ENCODE measurements at places on chromosomes 3 and 15.

GRCh38 chr3:14779069-14779685 is 39.6 kb upstream of the FGD5 start:
- DNase-seq: no peak

- DNase-seq: no peak
Observed at GRCh38 chr3:18189282-18190050, 235.7 kb downstream of the SATB1 start.

- no peak for DNase-seq
Observed at GRCh38 chr15:49236869-49237268, 66.8 kb downstream of the GALK2 start.

DNA sequence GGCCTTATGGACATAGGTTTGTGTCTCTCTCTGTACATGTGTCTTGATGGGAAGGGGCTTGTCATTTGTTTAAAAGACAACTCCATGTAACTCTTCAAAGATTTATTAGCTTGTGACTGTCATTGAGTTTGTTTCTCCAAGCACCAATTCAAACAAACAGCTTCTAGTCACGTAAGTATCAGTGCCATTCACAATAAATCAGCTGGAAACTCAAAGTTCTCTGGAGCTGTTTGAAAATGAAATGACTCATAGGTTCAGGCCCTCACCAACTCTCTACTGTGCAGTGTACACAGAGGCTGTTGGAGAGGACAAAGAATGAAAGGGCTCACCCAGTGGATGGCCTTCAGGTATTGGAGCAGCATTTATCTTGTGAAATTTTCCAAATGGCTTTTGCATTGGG is 476.3 kb downstream of the AGBL1 start:
- DNase-seq: no peak

DNA sequence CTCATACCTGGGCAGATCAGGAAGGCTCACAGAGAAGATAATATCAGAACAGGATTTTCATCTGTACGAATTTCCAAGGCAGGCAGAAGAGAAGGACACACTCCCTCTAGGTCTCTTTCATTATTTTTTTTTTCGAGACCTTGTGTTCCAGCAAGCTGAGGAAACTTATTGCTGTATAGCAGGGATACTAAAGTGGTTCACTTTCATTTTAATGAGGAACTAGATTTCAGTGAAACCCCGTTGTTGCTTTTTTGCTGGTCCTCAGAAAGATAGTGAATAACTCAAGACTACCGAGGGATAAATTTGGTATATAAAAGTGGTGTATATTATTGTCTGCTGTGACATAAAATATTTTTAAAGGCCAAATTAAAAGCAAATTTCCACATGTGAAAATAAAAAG is 24.6 kb downstream of the MEIS2 start:
- no peak for DNase-seq

GRCh38 chr3:178561239-178561638 is 25.0 kb downstream of the KCNMB2 start:
- DNase-seq: no peak

Data from putamen (tissue), 1 donor.